BE2C (cell line): ENCODE measurements at places on chromosomes 16 and 17.
A peak's percentile ranks its signal among the peaks of the same experiment; 100 is the strongest.

GRCh38 chr17:2406903-2407790, 6.3 kb upstream of the MNT start:
- DNase-seq: no peak

GRCh38 chr16:83900571-83900970, 1.7 kb downstream of the MLYCD start:
- no peak for DNase-seq

- DNase-seq: no peak
Observed at GRCh38 chr16:57740423-57741071, 5.0 kb downstream of the KATNB1 start.

DNA sequence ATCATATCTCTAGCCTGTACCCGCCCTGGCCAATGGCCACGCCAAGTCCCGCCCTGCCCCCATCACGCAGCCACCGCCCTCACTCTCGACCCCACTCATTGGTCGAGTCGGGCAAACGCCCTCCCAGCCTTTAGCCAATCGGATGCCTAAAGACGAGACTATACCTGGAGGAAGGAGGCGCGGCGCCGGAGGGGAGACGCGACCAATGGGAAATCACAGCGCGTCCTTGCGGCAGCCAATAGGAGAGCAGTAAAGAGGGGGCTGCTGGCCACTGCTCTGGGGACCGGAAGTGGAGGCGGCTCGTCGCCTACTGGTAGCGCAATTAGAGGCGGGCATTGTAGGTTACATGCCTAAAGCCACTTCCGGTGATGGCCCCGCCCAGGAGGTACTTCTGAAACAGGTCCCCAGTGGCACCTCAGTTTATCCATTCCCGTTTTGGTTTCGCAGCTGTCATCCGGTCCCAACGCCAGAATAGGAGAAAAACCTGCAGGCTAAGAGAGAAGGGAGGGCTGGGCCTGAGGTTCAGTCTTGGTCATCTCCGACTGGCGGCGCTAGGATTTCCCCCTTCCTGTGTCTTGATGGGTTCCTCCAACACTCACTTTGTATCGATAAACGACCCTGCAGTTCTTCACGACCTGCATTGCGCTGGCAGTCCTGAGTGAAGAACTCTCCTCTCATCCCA, 3.6 kb upstream of the MTMR4 start:
- DNase-seq: peak; percentile 100

GRCh38 chr16:46719528-46719927, 28.6 kb downstream of the MYLK3 start:
- no peak for DNase-seq

GRCh38 chr17:3962217-3962964, 1.8 kb downstream of the ATP2A3 start:
- DNase-seq: no peak

GRCh38 chr17:30377574-30378240, 1.0 kb upstream of the CPD start:
- DNase-seq: no peak

DNA sequence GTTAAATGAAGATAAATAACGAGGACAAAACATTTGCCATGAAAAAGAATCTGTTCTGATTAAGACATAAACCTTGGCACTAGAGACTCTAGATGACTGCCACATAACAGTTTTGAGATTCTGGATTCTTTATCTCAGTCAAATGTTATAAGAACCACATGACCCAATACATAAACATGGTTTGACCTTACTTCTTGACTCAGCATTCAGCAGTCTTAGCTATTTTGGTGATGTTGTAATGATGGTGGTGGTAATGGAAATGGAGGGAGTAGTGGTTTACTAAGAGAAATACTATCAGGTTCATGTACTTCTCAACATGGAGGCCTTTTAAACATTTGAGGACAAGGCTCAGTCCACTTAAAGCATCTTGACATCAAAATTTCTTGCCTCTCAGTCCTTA, 925.4 kb downstream of the CDH11 start:
- DNase-seq: no peak

DNA sequence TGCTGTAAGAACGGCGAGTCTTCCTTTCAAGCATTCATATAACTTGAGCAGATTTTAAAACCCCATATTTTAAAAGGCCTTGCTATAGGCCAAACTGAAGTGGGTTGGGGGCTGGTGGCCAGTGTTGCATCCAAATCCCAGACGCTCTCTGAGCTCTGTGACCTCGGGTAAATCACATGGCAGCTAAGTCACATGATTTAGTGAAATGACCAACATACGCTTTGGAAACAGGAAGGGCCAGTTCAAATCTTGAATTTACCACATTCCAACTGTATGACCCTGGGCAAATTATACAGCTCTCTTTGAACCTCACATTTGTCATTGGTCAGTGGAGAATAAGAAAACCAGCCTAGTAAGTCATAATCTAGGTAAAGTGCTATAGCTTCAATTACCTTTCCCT, 519.3 kb downstream of the HAPSTR1 start:
- no peak for DNase-seq

DNA sequence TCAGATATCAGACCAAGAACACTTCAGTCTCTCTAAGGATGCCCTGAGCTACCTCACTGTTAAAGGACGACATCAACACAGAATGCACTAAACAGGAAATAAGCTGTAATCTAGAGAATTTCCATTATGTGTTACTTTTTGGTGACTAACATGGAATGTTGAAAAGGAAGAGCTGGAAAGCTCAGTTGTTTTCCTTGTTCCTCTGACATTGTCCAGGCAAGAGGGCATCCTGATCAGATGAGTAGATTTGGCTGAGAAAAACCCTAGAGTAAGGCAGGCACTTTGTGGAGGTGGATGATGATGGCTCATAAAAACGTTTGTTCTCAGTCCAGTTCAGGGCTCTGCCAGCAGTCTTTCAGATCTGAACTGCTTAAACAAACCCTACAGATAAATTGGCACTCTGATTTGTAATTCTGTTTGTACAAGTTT, 34.0 kb downstream of the DGKE start:
- DNase-seq: no peak

DNA sequence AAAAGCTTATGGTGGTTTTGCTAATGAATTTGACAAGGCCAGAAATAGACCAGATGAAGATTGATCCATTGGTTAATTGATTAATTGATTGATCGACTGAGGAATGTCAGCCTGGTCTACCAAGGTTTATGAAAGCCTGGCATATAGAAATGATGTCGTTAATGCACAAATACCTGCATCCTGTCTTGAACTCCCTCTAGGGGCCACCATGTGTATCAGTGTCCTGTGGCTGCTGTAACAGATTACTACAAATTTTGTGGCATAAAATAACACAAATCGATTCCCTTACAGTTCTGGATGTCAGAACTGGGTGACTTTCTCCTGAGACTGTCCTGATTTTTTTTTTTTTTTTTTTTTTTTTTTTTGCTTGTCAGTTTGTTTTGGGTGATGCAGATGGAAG, 553.2 kb downstream of the MAF start:
- DNase-seq: no peak

- no peak for DNase-seq
Observed at GRCh38 chr16:65950211-65950610, 416.3 kb upstream of the CDH5 start.

GRCh38 chr16:86306011-86306644, 204.2 kb upstream of the FOXF1 start:
- DNase-seq: no peak

DNA sequence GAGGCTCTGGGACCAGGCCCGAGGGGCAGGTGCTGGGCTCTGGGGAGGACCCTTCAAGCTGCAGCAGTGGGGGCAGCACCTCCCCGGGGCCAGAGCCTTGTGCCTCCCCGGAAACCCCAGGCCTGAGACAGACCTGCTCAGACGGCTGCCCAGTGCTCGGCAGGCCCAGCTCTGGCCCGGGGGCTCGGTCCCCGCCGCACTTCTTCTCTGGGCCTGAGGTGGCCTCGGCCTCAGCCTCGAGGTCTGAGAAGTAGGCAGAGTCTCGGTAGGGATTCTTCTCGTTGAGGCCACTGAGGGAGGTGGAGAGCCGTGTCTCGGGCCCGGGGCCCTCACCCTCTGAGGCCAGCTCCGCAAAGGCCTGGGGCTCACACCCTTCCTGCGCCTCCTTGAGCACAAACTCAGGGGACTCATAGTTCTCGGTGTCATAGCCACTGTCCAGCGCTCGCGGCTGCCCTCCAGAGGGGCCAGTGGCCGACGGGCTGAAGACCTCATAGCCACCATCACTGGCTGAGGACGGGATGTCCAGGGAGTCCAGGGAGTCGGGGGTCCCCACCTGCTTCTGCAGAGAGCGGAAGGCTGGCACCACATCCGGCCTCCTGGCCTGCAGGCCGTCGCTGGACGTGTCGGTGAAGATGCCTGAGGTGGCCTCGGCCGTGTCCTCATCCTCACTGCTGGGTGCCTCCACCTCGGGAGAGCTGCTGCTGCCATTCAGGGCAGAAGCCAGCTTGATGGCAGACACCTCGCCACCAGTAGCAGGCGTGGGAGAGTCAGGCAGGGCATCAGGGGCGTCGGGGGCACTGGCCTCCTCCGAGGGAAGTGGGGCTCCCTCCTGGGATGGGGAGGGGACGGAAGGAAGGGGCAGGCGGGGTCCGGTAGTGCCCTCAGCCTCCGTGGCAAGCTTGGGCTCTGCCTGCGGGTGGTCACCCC, 44.3 kb upstream of the PVALEF start:
- DNase-seq: no peak

- DNase-seq: no peak
Observed at GRCh38 chr16:85484347-85485300, 128.5 kb upstream of the GSE1 start.

DNA sequence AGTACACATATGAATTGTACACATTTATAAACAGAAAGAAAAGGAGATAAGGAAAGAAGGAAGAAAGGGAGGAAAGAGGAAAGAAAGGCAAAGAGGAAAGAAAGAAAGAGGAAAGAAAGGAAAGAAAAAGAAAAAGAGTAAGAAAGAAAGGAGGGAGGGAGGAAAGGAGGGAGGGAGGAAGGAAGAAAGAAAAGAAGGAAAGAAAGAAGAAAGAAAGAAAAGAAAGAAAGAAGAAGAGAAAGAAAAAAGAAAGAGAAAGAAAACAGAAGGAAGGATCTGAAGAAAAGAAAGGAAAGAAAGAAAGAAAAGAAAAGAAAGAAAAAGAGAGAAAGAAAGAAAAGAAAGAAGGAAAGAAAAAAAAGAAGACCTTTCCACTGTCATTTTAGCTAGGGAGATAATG, 571.4 kb upstream of the SALL1 start:
- no peak for DNase-seq

- no peak for DNase-seq
Observed at GRCh38 chr16:84279881-84280280, 14.8 kb upstream of the WFDC1 start.

DNA sequence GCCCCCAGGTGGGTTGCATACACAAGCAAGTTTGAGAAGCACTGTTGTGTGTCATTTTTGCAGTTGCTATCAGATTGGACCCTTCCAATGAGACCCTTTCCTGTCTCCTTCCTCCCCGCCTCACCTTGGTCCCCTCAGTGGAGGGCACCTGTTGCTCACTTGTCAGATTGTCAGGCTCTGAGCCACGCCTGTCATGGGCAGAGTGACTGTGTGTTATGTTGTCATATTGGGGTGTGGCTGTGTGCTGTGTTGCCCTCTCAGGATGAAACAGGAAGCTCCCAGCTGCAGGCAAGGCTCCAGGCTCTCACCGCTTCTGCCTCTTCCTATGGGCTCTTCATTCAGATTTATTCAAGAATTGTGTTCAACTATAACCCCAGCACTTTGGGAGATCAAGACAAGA, 302.9 kb downstream of the CPPED1 start:
- DNase-seq: no peak

- peak; percentile 75 for DNase-seq
Observed at GRCh38 chr17:59547131-59547915, 18.1 kb upstream of the DHX40 start.

GRCh38 chr17:81164371-81165245, 699 bp upstream of the PVALEF start:
- DNase-seq: peak; percentile 56

- no peak for DNase-seq
Observed at GRCh38 chr17:4497101-4497824, 1.4 kb upstream of the SPNS2 start.

DNA sequence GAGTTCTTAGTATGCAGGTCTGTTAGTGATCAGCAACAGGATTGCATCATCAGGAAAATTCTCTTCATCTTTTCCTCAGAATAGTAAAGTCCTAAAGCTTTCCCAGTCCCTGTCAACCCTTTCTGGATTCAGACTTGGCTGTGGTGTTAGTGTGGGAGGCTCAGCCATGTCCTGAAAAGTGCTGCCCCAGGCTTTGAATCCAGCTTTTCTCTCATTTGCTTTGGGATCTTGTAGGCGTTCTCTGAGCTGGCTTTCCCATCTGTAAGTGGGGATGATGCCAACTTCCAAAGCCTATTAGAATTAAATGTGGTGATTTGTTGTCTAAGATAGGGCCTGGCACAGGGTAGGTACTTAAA, 3.0 kb downstream of the ALKBH5 start:
- no peak for DNase-seq
